CD4-positive, CD25-positive, alpha-beta regulatory T cell (primary cell): ENCODE measurements at places on chromosomes 7 and 10.

GRCh38 chr10:71086439-71087080, 125.8 kb upstream of the UNC5B start:
- no peaks in the 10 kb centered on the region for H3K4me1 ChIP-seq
- no peak for DNase-seq
- H3K4me3 ChIP-seq, result no peak overlapping the region
- no peaks in the 10 kb centered on the region for H3K36me3 ChIP-seq
- H3K27me3 ChIP-seq, result no peaks in the 10 kb centered on the region

GRCh38 chr7:19560111-19560883, 148.5 kb downstream of the POLR1F start:
- no peaks in the 10 kb centered on the region for H3K4me1 ChIP-seq
- DNase-seq, result no peak
- H3K27ac ChIP-seq, result no peak overlapping the region
- H3K27me3 ChIP-seq, result no peaks in the 10 kb centered on the region
- H3K4me3 ChIP-seq, result no peak overlapping the region

DNA sequence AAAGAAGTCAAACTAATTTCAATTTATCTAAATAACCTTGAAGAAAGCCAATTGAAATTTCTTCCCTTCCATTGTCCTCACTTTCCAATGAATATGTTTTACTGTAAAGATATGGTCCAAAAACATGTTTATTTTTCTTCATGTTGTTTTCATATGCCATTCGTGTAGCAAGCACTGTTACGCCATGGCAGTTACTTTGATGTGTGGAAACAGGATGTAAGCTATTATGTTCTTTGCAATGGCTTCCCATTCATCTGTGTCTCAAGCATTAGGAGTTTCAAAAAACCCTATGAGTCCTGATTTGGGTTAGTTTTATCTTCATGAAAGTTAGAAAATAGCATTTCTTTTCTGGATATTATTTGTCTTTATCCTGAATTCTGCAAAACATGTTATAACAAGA, 31.0 kb downstream of the GPR141 start:
- no peaks in the 10 kb centered on the region for H3K4me1 ChIP-seq
- H3K27ac ChIP-seq, result no peak overlapping the region
- H3K27me3 ChIP-seq, result peaks cover 1% of the 10 kb centered on the region

DNA sequence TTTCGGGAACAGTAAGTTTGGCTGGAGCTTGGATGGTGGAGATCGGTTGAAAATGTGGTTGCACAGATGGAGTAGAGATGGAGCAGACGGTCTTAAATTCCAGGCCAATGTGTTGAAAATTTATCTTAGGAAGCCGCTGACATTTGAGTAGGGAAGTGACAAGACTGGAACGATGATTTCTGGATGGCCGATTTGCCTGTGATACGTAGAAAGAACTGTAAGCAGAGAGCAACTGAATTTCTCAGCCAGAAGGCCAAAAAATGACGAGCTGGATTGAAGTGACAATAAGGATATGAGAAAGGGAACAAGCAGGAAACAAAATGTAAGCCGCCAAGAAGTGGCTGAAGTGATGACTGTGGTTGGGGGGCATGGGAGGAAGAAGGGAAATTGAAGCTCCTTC, 687 bp upstream of the ARMC3 start:
- H3K27ac ChIP-seq, result no peak overlapping the region
- peak overlapping the region; percentile 42 for H3K4me3 ChIP-seq
- no peaks in the 10 kb centered on the region for H3K36me3 ChIP-seq
- peaks cover 7% of the 10 kb centered on the region for H3K4me1 ChIP-seq
- DNase-seq, result no peak

DNA sequence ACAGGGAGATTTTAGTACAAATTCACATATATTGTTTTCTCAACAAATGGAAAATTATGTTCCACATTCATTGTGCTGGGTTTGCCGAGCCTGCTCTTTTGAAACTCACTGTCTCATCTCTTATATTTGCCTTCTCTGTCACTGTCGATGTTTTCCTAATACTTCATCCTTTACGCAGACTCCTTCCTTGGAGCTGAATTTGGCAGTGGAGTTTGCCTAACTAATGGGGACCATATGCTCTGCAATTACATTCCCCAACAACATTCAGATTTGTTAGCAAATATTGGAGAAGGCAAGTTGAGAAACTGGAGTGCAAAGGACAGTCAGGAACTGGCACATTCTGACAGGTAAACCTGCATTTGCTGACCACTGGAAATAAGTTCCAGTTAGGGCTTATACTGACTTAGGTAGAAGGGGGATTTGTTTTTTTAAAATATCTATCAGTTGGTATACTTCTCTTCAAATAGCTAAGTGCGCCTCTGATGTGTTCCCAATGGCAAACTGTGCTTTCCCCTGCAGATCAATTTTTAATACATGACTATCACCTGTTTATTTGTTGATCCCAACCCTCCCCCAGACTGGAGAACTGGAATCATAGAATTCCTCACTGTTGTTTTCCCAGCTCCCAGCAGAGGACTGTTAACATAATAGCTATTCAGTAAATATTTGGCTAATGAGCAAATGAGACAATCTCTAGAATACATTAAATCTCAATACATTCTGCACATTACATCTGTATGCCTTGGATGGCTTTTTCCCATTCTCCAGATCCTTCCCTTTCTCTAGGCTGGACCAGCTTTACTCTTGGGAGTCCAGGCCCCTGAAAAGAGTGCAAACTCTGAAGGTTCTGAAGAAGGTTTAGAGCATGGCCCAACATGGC, 769.3 kb downstream of the KCNMA1 start:
- no peak overlapping the region for H3K27ac ChIP-seq
- H3K4me3 ChIP-seq, result no peak overlapping the region
- H3K36me3 ChIP-seq, result no peaks in the 10 kb centered on the region
- no peaks in the 10 kb centered on the region for H3K4me1 ChIP-seq
- no peak for DNase-seq
